ENCODE measurements at places on chromosomes 7 and 10.

DNA sequence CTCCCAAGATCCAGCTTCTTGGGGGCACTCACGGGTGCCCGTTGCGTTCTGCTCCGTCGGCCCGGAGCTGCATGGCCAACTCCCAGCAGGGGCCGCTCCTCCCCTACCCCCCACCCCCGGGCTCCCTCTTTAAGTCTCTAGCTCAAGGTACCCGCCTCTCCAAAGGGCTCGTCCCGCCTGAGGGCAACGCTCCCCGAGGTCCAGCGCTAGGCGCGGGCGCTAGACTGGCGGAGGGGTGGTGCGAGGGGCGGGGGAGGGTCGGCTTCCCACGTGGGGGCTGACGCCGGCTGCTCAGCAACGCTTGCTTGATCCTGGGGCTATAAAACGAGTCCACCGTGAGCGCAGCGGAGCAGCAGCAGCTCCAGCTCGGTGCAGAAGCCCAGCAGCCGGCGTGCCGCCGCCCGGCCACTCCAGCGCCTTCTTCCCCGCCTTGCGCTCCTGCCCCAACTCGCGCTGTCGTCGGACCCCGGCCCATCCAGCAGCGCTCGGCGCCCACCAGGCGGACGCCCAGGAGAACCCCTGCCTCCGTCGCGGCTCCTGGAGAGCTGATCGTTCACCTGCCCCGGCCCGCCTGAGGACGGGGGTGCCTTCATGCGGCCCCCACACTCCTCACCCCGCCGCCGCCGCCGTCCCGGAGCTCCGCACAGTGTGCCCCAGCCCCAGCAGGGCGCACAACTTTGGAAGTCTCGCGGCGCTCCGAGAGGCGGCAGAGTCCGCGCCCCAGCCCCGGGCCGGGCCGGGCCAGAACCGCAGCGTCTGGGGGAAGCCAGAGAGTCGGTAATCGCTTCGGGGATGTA, at the start of gene ADRA2A:
ADRA2A (plus strand) TSS at position 348 of the 797 bp plus-strand sequence. CDS start 968 bp downstream, outside the sequence.
- peak; percentile 82 for DNase-seq

GRCh38 chr7:5776894-5777660, 4.4 kb downstream of the RNF216 start:
- DNase-seq, result no peak

- no peak for DNase-seq
Observed at GRCh38 chr10:97190450-97190849, 4.7 kb upstream of the SLIT1 start.

GRCh38 chr7:69757981-69758430, 159.7 kb downstream of the AUTS2 start:
- DNase-seq, result no peak

DNA sequence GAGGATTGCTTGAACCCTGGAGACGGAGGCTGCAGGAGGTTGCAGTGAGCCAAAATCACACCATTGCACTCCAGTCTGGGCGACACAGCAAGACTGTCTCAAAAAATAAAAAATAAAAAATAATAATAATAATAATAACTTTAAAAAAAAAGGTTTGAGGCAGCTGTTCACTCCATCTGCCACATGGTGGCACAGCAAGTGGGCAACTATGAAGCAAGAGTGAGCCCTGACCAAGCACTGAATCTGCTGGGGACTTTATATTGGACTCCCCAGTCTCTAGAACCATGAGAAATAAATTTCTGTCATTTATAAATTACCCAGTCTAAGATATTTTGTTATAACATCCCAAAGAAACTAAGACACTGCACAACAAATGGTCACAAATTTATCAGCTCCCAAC, 14.6 kb upstream of the BRI3 start:
- no peak for DNase-seq

GRCh38 chr7:100154651-100155491, 3.7 kb downstream of the TRAPPC14 start:
- DNase-seq, result peak; percentile 55

GRCh38 chr10:88754287-88754686, 5.5 kb upstream of the LIPN start:
- DNase-seq, result no peak

- DNase-seq, result no peak
Observed at GRCh38 chr10:89351412-89351779, 23.6 kb downstream of the IFIT3 start.

- DNase-seq, result no peak
Observed at GRCh38 chr10:124043310-124044142, 49.9 kb downstream of the CHST15 start.

DNA sequence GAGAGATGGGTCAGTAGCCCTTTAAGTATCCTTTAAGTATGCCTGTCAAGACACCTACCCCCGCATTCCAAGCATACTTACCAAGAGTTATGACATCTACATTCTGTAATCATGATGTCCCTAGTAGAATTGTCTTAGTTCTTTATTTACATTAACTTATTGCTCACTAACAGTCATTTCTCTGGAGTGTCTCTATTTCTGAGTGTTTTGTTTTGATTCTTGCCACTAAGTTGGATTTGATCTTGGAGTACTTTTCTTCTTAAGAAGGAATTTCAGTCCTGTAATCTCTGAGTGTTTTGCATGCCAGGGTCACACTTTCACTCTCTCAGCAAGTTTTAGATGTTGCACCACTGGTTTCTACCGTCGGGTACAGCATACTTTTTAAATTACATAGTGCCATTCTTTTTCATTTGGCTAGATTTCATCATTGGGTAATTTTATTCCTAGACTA, 1053.9 kb downstream of the KCNMA1 start:
- DNase-seq, result no peak

DNA sequence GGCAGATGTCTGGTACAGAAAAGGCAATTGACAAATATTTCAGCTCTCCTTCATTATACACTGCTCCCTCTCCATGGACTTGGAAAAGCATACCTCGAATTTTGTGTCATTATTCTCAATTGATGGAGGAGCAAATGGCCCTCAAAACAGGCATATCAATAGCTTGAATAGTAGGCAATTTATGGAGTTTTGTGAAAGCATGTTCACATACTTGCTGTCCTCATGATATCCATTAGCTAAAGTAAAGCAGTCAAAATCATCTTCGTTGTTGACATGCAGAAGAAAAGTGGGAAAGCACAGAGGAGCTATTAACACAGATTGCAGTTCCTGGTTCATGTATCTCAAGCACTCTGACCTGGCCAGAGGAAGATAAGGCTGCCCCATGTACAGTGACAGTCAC, 472.8 kb downstream of the CCSER2 start:
- no peak for DNase-seq

GRCh38 chr10:126565441-126565840, 105.1 kb downstream of the C10orf90 start:
- DNase-seq, result no peak

DNA sequence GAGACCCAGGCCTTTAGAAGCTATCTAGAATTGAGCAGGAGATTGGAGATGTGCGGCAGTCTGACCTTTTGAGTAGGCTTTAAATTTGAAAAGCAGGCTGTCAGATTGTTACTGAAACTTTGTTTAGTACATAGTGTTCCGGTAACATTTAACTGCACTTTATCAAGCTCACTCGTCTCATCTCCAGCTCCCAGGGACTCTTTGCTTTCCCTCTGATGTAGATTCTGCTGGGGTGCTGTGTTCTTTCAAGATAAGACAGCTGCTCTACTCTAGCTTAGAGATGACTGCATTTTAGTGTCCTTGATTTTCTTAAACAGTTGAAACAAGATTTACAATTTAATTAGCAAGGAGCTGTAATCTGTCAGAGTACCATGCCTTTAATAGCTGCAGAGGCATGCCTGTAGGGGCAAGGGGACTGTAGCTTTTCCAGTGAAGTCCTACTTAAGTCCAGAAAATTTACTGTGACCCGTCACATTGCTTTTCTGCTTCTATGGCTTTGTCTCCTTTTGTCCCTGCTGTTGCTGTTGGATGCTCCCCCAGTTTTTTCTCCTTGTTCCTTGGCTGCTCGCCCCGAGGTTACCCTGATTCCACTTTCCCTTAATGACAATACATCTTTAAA, 56.4 kb upstream of the MTPN start:
- DNase-seq, result peak; percentile 60

GRCh38 chr7:24769851-24770250, 12.6 kb upstream of the GSDME start:
- DNase-seq, result no peak

DNA sequence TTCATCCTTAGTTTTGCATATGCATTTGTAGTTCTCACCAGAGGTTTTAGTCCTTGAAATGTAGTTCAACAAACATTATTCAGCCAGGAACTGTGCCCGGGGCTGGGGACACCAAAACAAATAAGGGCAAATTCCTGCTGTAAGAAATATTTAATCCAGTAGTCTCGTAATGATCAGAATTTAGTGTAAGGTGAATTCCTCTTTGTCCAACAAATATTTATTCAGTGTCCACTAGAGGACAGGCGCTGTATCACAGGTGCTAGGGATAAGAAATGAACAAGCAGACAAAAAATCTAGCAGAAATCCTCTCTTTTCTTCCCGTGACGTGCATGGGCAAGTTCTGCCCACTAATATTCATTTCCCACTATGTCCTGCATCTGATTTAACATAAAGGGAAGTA, 17.6 kb downstream of the LGI1 start:
- DNase-seq, result no peak

GRCh38 chr7:19619122-19619521, 89.7 kb downstream of the POLR1F start:
- DNase-seq, result no peak

DNA sequence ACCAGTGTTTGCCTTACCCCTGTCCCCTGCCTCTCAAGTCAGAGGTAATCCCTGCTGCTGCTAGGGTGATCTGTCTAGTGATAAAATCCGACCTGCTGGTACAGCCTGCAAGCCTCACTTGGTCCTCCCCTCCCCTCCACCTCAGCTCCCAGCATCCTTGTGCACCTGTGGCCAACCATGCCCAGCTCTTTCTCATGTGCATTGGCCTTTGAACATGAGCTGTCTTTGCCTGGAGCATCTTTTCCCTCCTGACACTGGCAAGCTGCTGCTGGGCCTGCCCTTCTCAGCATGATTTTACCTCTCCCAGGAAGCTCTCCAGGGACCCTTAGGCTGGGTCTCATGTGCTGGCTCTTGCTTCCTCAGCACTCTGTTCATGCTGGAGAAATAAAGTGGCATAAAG, 51.3 kb upstream of the CXCL12 start:
- DNase-seq, result no peak

DNA sequence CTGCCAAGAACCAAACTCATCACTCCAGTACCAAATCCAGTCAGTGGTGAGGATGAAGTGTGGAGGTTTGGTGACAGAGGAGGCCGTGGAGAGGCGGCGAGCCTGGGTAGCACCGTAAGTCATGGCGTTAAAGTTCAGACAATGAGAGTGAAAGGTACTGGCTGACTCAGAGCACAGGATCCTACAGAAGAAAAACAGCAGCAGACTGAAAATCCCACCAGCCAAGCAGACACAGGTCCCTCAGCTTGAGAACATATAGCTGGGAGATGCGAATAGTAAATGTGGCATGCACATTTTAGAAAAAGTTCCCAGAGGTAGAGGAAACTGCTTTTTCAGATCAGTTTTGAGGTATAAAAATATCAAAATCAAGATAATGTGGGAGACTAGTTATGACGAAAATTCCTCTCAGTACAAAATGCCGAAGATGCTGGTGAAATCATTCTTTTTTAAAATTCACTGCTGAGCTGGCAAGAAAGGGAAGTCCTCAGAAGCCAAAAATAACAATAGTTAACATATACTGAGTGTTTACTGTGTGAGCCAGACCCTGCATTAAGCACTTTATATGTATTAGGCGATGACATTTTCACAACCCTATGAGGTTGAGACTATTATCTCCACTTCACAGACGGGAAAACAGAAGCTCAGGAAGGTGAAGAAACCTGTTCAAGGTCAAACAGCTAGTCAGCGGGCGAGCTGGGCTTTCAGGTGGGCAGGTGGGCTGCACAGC, 20.9 kb downstream of the PARP12 start:
- DNase-seq, result no peak

GRCh38 chr7:124915242-124915641, 14.4 kb downstream of the POT1 start:
- no peak for DNase-seq

DNA sequence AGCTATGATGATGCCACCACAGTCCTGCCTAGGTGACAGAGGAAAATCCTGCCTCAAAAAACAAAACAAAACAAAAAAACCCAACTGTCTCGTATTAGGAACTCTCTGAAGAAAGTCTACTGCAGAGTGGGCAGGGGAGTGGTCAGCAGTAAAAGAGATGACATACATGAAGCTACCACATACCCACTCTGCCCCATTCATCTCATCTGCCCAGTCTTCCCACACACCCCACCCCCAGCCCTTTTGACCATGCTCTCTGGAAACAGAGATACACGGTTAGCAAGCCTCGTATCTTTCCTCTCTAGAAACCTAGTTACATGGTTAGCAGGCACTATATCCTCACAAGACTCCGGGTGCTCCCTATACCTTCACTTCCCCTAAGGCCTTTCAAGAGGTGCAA, 8.3 kb downstream of the SLC37A3 start:
- no peak for DNase-seq

DNA sequence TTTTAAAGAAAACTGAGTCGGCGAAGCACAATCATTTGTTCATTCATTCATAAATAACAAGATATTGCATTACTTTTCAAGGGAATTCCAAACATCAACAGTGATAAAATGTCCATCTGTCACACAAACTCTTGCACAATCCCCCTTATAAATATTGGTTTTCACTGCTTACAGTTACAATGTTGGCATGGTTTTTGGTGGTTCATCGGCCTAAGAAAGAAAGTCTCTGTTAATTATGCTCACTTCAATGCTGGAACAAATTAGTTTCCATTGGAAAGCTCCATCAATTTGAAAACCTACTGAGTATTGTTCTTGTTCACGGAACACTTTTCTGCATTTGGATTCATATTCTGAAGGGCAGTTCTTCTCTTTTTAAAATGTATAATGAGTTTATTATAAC, 188.5 kb downstream of the JAZF1 start:
- no peak for DNase-seq

GRCh38 chr7:96224073-96224472, 97.8 kb downstream of the SLC25A13 start:
- no peak for DNase-seq

DNA sequence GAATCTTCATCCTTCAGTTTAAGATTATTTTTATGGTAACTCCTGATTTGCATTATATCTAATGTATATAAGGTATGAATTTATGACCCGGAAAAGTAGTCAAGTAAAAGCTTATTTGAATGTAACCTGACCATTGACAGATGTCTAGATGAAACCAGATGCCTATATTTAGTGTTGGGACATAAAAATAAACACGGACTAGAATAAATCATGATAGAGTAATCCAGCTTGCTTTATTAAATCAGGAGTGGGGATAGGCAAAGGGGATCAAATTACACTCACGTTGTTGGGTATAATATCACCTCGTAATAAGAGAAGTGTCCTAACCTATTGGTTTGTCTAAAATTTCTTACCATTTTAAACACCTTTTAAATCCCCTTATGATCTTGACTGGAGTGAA, 244.6 kb downstream of the AGMO start:
- no peak for DNase-seq

Data from BE2C (cell line).